IPS DF 6.9 (cell line): ENCODE measurements at places on chromosomes 3 and 15.

- H3K27ac ChIP-seq, result no peak overlapping the region
- no peaks in the 10 kb centered on the region for H3K4me1 ChIP-seq
- no peaks in the 10 kb centered on the region for H3K27me3 ChIP-seq
- no peak overlapping the region for H3K4me3 ChIP-seq
- no peak for DNase-seq
Measured at GRCh38 chr3:166351461-166351860, 514.2 kb upstream of the BCHE start.

GRCh38 chr3:165455360-165455759, 259.2 kb upstream of the SLITRK3 start:
- DNase-seq, result no peak
- no peak overlapping the region for H3K27ac ChIP-seq
- H3K27me3 ChIP-seq, result no peaks in the 10 kb centered on the region
- H3K4me3 ChIP-seq, result no peak overlapping the region
- no peaks in the 10 kb centered on the region for H3K4me1 ChIP-seq

DNA sequence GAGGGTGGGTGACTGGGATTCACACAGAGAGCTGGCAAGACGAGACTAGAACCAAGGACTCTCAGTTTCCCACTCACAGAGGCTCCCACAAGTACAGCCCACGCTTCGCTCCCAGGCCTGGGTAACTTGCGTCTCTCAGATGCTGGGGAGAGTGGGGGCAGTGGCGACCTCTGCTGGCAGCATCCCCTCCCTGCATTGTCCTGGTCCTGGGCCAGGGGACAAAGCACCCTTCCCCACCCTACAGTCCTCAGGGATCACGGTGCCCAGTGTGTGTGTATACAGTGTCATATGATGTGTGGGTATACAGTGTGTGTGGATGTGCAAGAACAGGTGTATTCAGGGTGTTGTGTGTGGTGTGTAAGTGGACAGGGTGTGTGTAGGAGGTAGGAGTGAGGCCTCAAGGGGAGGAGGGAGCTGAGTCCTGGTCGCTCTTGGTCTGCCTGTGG, 12.8 kb downstream of the VILL start:
- no peaks in the 10 kb centered on the region for H3K27me3 ChIP-seq
- H3K4me1 ChIP-seq, result peaks cover 3% of the 10 kb centered on the region; the same call in 1 of the 2 replicates
- H3K27ac ChIP-seq, result no peak overlapping the region
- 0 out of 2 replicates have a peak, but pooled peaks cover 5% of the 10 kb centered on the region for H3K36me3 ChIP-seq

GRCh38 chr15:39869254-39869653, 50.8 kb downstream of the GPR176 start:
- no peak for DNase-seq
- peaks cover 3% of the 10 kb centered on the region; the same call in 1 of the 2 replicates for H3K4me1 ChIP-seq
- H3K36me3 ChIP-seq, result no peaks in the 10 kb centered on the region

DNA sequence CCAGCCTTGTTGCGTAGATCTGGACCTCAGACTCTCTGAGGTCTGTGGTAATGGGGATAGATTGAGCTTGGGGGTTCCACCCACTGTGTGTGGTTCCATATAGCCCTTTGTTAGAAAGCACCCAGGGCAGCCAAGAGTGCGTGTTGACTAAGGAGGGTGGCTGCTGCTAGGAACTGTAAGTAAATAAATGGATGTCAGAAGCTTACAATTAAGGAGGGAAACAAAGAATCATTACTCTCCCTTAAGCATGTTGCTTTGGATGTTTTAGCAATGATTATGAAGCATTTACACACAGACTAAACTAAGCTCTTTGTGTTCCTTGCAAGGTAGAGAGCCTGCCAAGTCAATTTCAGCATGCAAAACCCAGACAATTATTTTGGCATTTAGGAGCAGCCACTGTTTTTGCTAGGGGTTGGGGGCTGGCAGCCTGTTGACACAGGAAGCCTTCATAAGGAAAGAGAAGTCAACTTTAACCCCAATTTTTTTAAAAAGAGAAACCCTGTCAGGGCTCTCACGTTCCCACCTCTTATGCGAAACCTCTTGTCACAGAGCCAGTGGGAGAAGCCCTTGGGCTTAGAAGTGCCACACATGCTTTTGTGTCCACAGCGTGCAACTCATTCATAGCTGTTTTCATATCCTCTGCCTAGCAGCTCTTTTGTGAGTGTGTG, 127.8 kb downstream of the CMSS1 start:
- H3K27me3 ChIP-seq, result no peaks in the 10 kb centered on the region
- H3K36me3 ChIP-seq, result no peaks in the 10 kb centered on the region
- H3K27ac ChIP-seq, result no peak overlapping the region
- H3K4me3 ChIP-seq, result no peak overlapping the region
- no peak for DNase-seq
- no peaks in the 10 kb centered on the region; the same call in 1 of the 2 replicates for H3K4me1 ChIP-seq

DNA sequence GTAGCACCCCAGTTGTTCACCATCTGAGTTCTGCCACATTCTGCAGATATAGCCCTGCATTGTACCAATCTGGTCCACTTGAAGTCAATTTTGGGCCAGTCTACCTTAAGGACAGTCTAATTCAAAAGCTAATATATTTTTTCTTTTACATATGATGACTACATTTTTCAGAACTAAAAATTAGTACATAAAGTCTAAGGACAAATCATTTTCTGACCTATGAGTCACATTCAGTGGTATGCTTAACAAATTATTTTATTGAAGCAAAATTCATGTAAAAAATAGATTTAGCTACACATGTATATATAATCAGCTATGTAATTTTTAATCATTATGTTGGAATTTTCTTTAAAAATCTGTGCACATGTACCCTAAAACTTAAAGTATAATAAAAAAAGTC, 52.1 kb upstream of the IL12A start:
- no peak overlapping the region for H3K4me3 ChIP-seq
- H3K4me1 ChIP-seq, result no peaks in the 10 kb centered on the region
- no peak overlapping the region for H3K27ac ChIP-seq
- DNase-seq, result no peak
- no peaks in the 10 kb centered on the region for H3K36me3 ChIP-seq

DNA sequence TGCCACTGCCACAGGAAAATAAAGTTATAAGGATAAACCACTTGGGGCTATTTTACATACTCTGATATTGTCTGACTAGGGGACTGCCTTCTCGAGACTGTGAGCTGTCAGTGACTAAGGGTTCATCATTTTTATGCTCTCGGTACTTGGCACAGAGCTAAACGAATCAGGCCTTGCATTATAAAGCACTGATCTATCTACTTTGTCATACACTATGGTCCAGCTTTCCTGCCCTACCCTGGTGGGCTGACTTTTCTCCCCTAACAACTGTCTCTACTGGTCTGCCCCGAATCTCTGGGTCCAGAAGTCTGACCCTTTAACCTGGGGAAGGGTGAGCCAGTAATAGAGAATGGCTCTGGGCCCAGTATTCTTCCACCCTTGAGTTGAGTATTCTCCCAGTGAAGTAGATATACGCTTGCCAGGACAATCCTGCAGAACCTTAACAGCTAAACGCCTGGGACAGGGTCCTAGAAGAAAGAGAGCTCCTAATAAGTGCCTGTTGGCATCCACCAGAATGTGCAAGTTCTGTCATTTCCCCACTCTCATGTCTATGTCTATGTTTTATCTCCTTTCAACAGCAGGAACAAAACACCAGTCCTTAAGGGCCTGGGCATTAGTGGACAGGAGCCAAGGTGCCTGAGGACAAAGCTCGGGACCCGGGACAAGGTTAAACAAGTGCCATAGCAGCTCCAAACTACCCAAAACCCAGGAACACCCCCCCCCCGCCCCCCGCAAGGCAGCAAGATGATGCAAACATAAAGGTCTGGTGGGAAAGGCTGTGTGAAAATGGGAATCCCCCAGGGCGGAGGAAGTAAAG, 1.2 kb downstream of the LARP6 start:
- H3K36me3 ChIP-seq, result no peaks in the 10 kb centered on the region
- peak overlapping the region; percentile 95; the same call in 1 of the 2 replicates for H3K4me3 ChIP-seq
- DNase-seq, result no peak
- H3K4me1 ChIP-seq, result 0 out of 2 replicates have a peak, but pooled peaks cover 1% of the 10 kb centered on the region

DNA sequence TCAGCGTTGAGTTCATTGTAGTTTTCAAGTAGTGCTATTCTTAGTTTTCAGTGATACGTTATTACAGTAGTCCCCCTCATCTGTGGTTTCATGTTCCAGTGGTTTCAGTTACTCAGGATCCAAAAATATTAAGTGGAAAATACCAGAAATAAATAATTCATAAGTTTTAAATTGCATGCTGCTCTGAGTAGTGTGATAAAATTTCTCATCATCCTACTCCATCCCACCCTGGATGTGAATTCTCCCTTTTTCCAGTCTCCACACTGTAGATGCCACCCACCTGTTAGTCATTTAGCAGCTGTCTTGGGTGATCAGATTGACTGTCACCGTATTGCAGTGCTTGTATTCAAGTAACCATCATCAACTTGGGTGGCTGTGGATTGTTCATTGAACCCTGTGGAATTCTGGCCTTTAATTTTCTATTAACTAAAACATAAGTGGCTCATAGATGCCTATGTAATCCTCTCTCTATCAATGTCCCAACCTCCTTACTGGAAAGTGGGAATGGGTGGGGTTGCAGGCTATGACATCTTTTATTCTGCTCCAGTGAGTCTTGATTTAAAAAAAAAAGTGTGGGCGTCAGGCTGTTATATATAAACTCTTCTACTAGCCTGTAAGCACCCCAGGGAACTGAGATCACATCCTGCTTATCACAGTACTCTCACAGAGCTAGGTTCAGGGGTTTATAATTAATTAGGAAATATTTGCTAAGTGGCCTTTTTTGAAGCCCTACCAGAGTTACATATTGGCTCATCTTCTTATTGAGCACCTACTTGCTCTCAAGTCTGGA, 97.5 kb downstream of the CFAP20DC start:
- H3K27ac ChIP-seq, result no peak overlapping the region
- H3K27me3 ChIP-seq, result no peaks in the 10 kb centered on the region
- H3K4me3 ChIP-seq, result no peak overlapping the region
